ENCODE measurements at places on chromosomes 16 and 17. TPM values are rescaled to one million over a fixed set of nuclear protein-coding genes. Genes with fewer than 3 reads are reported as not detected.

The CD7 gene
- not detected for total RNA-seq

The CMTM1 gene
- total RNA-seq, result 2.7 TPM

The DPEP1 gene
- total RNA-seq, result 2.7 TPM

The CES4A gene
- total RNA-seq, result 1.7 TPM

DNA sequence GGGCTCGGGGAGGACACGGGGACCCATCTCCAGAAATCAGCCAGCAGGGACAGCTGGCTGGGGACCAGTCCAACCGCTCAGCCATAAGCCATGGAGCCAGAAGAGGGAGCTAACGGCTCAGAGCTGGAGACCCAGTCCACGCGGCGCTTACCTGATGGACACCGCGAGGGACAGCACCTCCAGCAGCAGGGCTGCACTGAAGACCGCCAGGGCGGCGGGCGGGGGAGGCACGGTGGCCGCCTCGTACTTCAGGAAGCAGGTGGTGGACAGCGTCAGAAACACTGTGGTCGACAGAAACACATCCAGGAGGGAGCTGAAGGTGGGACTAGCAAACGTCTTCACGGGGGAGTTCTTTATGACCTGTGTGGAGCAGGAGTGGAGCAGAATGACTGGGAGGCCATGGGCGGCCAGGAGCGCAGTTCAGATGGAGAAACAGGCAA is 102.6 kb upstream of the CREBBP start:
- peak; percentile 85 for DNase-seq

DNA sequence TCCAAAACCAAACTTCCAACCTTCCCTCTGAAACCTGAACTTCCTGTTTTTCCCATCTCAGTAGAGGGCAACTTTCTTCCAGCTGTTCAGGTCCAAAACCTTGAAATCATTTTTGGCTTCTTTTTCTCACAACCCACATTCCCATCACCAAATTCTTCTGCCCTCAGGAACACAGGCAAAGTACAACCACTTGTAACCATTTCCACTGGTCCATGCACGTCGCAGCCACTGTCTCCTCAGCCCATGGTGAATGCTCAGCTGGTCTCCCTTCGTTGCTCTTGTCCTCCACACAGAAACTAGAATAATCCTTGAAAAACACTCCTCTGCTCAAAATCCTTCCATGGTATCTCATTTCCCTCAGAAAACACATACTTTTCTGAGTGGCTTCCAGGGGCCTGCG is 3.7 kb upstream of the ADAT1 start:
- DNase-seq, result no peak

DNA sequence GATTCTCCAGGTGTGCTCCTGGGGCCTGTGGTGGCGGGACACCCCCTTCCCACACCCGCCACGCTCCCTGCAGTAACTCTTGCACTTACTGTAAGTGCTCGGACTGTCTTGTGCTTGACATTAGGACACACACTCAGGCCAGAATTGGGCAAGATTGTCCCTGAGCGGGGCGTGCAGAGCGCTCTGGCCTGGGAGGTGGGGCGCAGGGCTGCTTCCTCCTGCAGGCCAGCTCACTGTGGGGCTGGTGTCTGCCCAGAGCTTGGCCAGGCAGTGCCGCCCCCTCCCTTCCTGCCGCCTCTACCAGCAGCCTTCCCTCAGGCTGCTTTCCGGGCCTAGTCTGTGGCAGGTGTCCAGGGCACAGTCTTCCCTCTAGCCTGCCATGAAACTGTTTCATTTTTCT is 6.1 kb upstream of the ATP6V0C start:
- no peak for DNase-seq

GRCh38 chr16:25553711-25554436 is 137.9 kb upstream of the HS3ST4 start:
- DNase-seq, result no peak

All from dermis blood vessel endothelial cell (primary cell).